ENCODE measurements at places on chromosomes 7 and 10. TPM values are rescaled to one million over a fixed set of nuclear protein-coding genes. Genes with fewer than 3 reads are reported as not detected.
A peak's percentile ranks its signal among the peaks of the same experiment; 100 is the strongest.

The AKR1D1 gene
- total RNA-seq: not detected

- no peak overlapping the region for H3K27ac ChIP-seq
- DNase-seq: peak; percentile 23
- no peaks in the 10 kb centered on the region for H3K4me1 ChIP-seq
- no peak overlapping the region for H3K4me3 ChIP-seq
- H3K27me3 ChIP-seq: peaks cover 53% of the 10 kb centered on the region
- H3K36me3 ChIP-seq: no peaks in the 10 kb centered on the region
Observed at GRCh38 chr7:27179503-27180430, 5.3 kb downstream of the HOXA11 start.

DNA sequence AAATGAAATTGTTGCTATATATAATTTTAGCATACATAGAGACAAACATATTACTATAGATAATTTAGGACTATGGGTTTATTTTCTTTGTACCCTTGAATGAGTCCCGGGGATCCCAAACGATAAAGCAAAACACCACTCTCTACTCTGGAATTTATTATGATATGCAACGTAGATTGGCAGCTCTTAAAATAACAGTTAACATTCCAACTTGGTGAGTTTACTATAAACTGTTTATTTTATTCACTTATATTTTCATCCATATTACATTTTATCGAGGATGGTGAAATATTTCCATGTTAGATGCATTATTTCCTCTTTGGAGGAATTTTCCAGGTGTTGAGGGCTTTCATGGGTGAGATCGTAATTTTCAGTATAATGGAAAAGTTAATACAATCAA lies 138.7 kb upstream of the DGKB start:
- DNase-seq: peak; percentile 50
- H3K27ac ChIP-seq: no peak overlapping the region
- H3K4me3 ChIP-seq: no peak overlapping the region

- no peak overlapping the region for H3K27ac ChIP-seq
- H3K36me3 ChIP-seq: no peaks in the 10 kb centered on the region
- peak; percentile 62 for DNase-seq
- no peaks in the 10 kb centered on the region for H3K27me3 ChIP-seq
- H3K4me1 ChIP-seq: peaks cover 13% of the 10 kb centered on the region
Observed at GRCh38 chr10:114681542-114681941, 23.5 kb upstream of the ABLIM1 start.

- H3K36me3 ChIP-seq: peaks cover 8% of the 10 kb centered on the region
- H3K27ac ChIP-seq: no peak overlapping the region
- no peaks in the 10 kb centered on the region for H3K27me3 ChIP-seq
- no peaks in the 10 kb centered on the region for H3K4me1 ChIP-seq
Observed at GRCh38 chr7:66804001-66804400, 63.5 kb downstream of the RABGEF1 start.

GRCh38 chr7:133584956-133585668 lies 332.2 kb downstream of the EXOC4 start:
- H3K36me3 ChIP-seq: no peaks in the 10 kb centered on the region
- H3K4me1 ChIP-seq: peaks cover 23% of the 10 kb centered on the region
- H3K4me3 ChIP-seq: no peak overlapping the region
- no peak for DNase-seq
- H3K27me3 ChIP-seq: no peaks in the 10 kb centered on the region

DNA sequence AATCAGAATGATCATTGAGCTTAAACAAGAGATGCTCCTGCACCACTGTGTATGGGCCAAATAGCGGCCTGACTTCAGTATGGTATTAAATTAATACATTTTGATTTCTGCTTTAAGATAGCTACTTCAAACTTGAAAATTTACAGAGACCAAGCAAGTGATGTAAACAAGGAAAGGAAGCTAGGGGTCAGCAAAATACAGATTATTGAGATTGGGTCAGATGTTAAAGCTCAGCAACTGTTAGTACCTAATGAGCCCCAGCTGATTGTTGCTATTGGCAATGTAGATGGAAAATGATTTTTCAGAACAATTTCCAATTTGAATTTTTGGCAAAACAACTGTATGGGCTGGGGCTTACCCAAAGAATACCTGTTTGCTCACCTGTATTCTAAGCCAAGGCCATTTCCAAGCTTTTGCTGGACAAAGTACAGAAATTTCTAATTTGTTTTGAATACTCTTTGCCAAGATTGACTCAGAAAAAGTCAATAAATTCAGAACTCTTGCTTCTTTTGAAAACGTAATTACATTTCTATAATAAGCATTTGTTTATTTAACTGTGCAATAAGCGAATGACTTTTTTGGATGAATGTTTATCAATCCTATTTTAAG lies 23.0 kb upstream of the DLD start:
- no peaks in the 10 kb centered on the region for H3K36me3 ChIP-seq
- H3K4me1 ChIP-seq: no peaks in the 10 kb centered on the region
- H3K27me3 ChIP-seq: no peaks in the 10 kb centered on the region

The ASIC3 gene
- 0.17 TPM for total RNA-seq

GRCh38 chr10:44352316-44353127 lies 32.4 kb downstream of the CXCL12 start:
- DNase-seq: peak; percentile 74
- no peaks in the 10 kb centered on the region for H3K36me3 ChIP-seq
- H3K4me3 ChIP-seq: no peak overlapping the region
- peaks cover 5% of the 10 kb centered on the region for H3K4me1 ChIP-seq

- peaks cover 3% of the 10 kb centered on the region for H3K36me3 ChIP-seq
- no peak overlapping the region for H3K27ac ChIP-seq
- H3K27me3 ChIP-seq: no peaks in the 10 kb centered on the region
- H3K4me3 ChIP-seq: no peak overlapping the region
- peak; percentile 36 for DNase-seq
Observed at GRCh38 chr7:74544706-74545469, 91.2 kb downstream of the GTF2IRD1 start.

GRCh38 chr10:43308986-43309385 lies 42.1 kb upstream of the RASGEF1A start:
- H3K36me3 ChIP-seq: no peaks in the 10 kb centered on the region
- no peak overlapping the region for H3K27ac ChIP-seq
- H3K4me3 ChIP-seq: no peak overlapping the region
- DNase-seq: no peak
- no peaks in the 10 kb centered on the region for H3K27me3 ChIP-seq

The ERV3-1 gene
- 8.8 TPM for total RNA-seq

- H3K27me3 ChIP-seq: peaks cover 3% of the 10 kb centered on the region
- DNase-seq: peak; percentile 12
- no peak overlapping the region for H3K4me3 ChIP-seq
- H3K4me1 ChIP-seq: no peaks in the 10 kb centered on the region
Observed at GRCh38 chr10:93235686-93236085, 162.0 kb downstream of the CYP26A1 start.

The EPDR1 gene
- 43.4 TPM for total RNA-seq

DNA sequence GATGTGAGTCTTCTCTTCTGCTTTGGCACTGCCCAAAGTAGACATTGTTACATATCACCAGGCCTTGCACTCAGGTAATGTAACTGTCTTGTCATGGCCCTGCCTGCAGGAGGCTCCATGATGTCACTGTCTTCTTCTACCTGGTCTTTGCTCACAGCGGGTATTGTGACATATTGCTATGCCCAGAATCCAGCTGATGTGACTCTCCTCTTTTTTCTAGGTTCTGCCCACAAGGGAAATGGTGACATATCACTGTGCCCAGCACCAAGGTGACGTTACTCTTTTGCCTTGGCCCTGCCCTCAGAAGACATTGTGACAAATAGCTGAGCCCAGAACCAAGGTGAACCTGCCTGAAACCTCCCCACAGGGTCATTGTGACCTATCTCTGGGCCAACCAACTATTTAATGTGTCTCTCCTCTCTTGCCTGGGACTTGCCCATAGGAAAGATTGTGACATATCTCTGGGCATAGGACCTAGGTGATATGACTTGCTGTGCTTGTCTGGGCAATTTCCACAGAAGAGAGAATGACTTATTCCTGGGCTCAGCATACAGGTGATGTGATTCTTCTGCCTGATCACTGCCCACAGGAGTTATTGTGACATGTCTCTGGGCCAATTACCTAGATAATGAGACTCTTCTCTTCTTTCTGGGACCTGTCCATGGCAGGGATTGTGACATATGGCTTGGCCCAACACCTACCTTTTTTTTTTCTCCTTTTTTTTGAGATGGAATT lies 26.5 kb upstream of the ZNF107 start:
- H3K36me3 ChIP-seq: no peaks in the 10 kb centered on the region
- no peak overlapping the region for H3K4me3 ChIP-seq
- no peaks in the 10 kb centered on the region for H3K27me3 ChIP-seq
- H3K4me1 ChIP-seq: no peaks in the 10 kb centered on the region
- DNase-seq: no peak

- H3K27me3 ChIP-seq: no peaks in the 10 kb centered on the region
- H3K4me1 ChIP-seq: peaks cover 24% of the 10 kb centered on the region
- no peak overlapping the region for H3K27ac ChIP-seq
- no peak for DNase-seq
- no peaks in the 10 kb centered on the region for H3K36me3 ChIP-seq
Observed at GRCh38 chr10:78947226-78947625, 121.5 kb upstream of the ZMIZ1 start.
